ENCODE measurements at places on chromosomes 7 and 10.

- DNase-seq, result no peak
Measured at GRCh38 chr10:18567343-18567856, 84.0 kb downstream of the NSUN6 start.

- DNase-seq, result no peak
Measured at GRCh38 chr10:33465747-33466146, 131.3 kb upstream of the NRP1 start.

- DNase-seq, result no peak
Measured at GRCh38 chr10:68474021-68474420, 2.2 kb upstream of the DNA2 start.

GRCh38 chr10:33022090-33022489 is 64.1 kb upstream of the ITGB1 start:
- DNase-seq, result no peak

DNA sequence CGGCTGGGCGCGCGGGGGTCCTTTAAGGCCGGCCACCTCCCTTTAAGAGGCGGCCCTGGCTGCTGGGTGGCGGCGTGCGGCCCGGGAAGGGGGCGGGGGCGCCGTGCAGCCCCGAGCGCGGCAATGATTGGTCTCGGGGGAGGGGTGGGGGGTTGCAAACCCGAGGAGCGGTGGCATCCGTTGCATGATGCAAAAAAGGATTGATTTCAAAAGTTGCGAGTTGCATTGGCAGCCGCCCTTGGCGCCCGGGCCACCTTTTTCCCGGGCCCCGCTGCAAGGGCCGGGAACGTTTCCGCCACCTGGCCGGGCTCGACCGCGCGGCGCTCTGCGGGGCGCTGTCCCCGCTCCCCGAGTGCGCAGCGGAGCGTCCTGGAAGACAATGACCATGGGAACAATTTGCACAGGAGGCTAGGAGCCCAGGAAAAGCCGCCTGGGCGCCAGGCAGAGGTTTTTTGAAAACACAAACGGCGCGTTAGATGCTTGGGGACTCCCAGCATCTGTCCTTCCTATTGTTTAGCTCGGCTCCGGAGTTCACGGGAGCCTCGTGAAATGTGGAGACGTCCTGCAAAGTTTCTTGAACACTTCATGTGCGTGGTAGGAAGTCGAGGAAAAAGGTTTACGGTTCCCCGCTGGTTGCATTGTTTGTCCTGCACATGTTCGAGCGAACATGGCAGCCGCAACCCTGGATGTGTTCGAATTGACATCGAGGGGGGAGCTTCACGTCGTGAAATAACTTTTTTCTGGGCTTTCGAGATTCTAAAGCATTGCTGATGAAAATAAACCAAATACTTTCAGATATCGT is at the start of gene SEPHS1:
SEPHS1 (minus strand) TSS at position 78 of the 802 bp plus-strand sequence. CDS start 3,343 bp downstream, outside the sequence.
- DNase-seq, result peak; percentile 75

- peak; percentile 84 for DNase-seq
Measured at GRCh38 chr7:123682690-123683089, 27.0 kb downstream of the LMOD2 start.

GRCh38 chr10:90712529-90712928 is 145.3 kb downstream of the HTR7 start:
- DNase-seq, result no peak

- no peak for DNase-seq
Measured at GRCh38 chr7:91843831-91844230, 36.7 kb downstream of the MTERF1 start.

- DNase-seq, result no peak
Measured at GRCh38 chr7:101586078-101586905, 42.8 kb downstream of the MYL10 start.

DNA sequence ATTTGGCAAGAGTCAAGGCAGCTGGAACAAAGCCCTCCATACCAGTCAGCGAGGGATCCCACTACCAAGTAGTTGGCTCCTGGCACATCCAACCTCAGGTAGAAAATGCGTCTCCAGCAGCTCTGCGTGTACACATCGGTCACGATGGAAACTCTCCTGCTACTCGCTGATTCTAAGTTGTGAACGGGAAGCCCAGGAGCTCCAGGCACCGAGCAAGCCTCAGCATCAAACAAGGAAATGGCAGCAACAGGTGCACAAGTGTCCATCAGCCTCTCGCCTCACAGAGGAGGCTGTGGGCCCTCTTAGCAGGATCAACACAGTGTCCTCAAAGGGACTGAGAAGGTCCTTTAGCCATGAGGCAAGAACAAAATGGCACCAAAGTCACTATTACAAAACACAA is 127.0 kb downstream of the TCERG1L start:
- DNase-seq, result no peak

GRCh38 chr10:125054669-125055268 is 105.6 kb downstream of the CTBP2 start:
- DNase-seq, result no peak

GRCh38 chr7:17526621-17527020 is 228.2 kb downstream of the AHR start:
- no peak for DNase-seq

GRCh38 chr7:157388301-157388700 is 51.5 kb downstream of the DNAJB6 start:
- DNase-seq, result no peak

- DNase-seq, result no peak
Measured at GRCh38 chr7:105837765-105838626, 38.4 kb downstream of the ATXN7L1 start.

DNA sequence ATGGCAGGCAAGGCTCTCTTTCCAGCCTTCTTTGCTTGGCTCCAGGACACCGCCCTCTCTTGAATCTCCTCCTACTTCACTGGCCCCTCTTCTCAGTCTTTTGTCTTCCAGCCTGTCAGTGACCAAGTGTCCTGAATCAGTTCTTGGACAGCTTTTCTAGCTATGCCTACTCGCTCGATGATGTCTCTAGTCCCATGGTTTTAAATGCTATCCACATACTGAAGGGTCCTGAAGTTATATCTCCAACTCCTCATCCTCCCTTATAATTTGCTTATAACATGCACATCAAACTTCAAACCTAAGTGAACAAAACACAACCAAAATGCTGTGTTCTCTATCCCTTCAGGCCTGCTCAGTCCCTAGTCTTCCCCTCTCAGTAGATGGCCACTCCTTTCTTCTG is 5.0 kb upstream of the GOLGA7B start:
- DNase-seq, result no peak

DNA sequence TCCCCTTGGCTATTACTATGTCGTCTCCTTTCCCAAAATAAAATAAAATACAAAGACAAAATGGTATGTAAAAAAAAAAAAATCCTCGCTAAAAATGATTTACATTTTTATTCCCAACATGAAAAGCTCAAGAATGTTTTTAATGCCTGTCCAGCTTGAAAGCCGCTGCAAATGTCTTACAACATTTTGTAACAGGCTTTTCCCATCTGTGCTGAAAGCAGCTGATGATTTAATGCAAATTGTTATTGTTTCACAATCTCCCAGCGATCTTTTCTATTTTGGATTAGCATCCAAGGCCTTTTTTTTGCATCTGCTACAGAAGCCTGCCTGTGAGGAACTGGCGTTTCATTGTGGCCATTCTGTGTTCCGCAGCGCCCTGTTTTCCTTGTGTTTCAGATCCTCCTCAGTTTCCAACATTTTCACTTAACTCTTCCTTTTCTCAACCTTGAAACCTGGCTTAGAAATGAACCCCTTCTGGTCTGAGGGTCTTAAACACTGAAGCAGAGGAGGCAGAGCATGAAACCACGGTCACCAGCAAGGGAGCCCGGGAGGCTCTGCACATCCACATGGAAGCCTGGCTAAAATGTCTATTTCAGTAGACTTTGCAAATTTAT is 712.1 kb downstream of the PARD3 start:
- DNase-seq, result no peak

DNA sequence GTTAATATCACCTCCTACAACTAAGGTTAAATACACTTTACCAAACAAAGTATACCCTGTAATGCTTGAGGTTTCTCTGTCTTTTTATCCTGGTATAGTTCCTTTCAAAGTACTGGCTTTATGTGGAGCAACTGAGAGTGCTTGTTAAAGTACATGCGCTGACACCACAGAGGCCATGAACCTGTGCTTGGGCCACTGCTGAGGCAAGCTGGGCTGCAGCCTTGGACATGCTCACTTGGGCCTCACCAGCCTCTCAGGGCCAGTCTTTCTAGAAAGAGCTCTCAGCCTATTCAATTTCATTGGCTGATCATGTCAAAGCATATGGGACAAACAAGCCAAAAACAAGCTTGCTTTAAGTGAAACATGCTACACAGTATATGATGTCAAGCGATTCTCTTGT is 126.1 kb upstream of the DNAJB12 start:
- DNase-seq, result no peak

DNA sequence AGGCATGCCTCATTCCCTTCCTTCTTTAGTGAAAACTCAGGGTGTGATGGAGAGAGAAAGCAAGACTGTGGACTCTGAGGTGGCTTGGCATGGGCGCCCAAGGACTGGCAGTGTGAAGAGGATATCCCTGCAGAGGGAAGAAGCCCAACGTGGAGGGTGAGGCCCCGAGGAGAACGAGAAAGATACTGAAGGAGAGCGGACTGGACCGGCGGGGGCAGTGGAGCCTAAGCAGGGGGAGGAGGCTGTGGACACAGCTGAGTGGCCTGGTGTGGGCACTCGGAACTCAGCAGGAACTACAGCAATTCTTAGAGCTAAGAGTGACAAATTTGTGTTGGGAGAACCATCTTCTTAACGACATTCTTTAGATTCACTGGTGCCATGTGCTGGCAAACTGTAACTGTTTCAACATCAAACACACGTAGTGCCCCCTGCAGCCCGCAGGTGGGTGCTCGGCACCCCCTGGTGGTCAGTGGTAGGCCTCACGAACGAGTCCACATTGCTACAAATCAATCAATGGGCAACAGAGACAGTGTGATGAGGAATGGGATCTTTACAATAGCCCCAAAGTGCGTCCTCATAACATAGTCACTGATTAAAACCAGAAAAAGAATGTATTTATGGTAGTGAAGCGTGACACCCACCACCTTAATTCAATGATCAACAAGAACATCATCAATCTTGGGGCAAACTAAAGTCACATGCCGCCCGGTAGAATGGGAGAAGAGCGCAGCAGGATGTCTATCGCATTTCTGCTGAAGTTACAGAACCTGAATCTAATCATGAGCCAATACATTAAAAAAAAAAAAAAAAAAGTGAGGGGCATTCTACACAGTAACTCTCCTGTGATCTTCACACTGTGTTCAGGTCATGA is 2.0 kb upstream of the SFTPA1 start:
- peak; percentile 37 for DNase-seq

GRCh38 chr7:135169141-135169963 is 1.2 kb downstream of the CYREN start:
- peak; percentile 68 for DNase-seq

- DNase-seq, result no peak
Measured at GRCh38 chr7:95883217-95883616, 110.9 kb downstream of the DYNC1I1 start.

GRCh38 chr10:4651404-4652037 is 174.5 kb upstream of the AKR1E2 start:
- DNase-seq, result no peak

GRCh38 chr10:79079490-79080355 is 11.0 kb downstream of the ZMIZ1 start:
- no peak for DNase-seq

- no peak for DNase-seq
Measured at GRCh38 chr10:18703521-18703920, 44.3 kb downstream of the ARL5B start.

DNA sequence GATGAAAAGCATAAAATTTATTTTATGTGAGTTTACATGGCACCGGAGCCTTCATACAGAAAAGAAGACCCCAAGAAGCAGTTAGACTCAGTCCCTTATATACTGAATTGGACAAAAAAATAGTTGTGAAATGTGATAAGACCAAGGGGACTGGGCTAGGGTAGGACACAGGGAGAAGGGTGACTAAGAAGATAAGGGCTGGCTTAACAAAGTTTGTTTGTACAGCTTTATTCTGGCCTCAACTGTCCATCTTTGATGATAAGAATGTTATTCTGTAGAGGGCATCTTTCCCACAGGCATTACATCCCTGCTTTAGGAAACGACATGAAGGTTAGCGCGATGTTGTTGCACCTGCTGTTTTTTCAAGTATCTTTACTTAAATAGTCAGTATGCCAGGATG is 86.5 kb downstream of the SEC61G start:
- DNase-seq, result no peak

DNA sequence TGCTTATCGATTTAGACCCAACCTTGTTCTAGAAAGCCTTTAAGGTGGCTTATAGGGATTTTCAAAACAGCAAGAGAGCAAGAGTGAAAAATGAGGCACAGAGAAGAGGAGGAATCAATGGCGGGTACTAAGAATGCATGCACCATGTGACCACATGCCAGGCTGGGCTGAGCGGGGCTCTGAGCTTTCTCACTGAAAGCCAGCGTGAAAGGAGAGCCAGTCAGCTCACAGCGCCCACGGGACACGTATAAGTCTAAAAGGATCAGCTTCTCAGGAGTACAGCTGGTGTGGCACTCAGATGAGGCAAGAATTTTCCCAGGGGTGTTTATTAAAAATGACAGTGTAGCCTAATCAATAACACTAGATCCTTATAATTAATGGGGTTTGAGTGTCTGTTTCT is 114.3 kb downstream of the SLIT1 start:
- DNase-seq, result no peak

DNA sequence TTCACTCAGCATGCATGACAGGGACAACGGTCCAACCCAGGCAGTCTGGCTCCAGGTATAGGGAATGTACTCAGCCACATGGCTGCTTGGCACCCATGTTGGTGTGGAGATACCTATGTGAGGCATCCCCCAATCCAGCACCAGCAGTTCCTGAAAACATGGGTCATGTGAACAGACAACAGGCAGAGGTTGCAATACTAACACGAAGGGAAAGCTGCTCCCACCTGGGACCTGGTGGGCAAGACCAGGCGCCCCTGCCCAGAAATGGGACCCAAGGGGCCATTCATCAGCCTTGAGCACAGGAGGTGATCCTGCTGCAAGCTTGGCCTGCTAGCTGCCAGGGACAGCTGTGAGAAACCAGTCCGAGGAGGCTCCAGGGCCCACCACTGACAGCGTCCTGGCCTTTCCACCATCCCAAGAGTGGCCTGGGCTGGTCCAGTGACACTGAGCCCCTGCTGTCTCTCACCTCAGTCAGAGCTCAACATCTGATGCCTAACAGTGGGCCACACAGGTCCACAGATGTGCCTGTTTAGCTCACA is 142.3 kb downstream of the ARHGAP22 start:
- DNase-seq, result no peak

- DNase-seq, result no peak
Measured at GRCh38 chr10:614790-615582, 74.5 kb downstream of the DIP2C start.

DNA sequence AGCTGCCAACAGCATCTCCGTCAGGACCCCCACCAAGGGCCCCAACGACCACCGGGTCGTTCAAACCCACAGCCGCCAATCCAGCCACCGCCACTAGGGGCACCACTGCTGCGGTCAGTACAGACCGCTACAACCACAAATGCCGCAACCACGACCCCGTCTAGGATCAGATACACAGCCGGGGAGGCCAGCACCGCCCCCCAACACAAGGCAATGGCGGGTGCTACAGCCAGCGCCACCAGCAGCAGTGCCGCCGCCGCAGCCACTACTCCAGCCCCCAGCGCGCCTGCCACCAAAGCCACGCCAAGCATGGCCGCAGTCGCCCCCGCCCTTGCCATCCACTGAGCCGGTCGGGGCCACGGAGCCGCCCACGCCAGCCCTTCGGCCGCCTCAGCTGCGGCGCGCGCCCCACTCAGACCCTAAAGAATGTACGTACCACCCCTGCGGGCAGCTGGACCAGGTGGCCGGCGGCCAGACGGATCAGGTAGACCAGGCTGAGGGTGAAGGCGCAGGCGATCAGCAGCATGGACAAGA is 473 bp downstream of the CYP51A1 start:
- peak; percentile 78 for DNase-seq
